Left kidney (tissue), 8 donors: ENCODE measurements at places on chromosomes 2 and 18. TPM values are rescaled to one million over a fixed set of nuclear protein-coding genes. Genes with fewer than 3 reads are reported as not detected.

The REG3A gene
- polyA plus RNA-seq, result not detected

The RBFA gene
- 45.0 TPM for polyA plus RNA-seq

The MROH2A gene
- 0.28 TPM for polyA plus RNA-seq

DNA sequence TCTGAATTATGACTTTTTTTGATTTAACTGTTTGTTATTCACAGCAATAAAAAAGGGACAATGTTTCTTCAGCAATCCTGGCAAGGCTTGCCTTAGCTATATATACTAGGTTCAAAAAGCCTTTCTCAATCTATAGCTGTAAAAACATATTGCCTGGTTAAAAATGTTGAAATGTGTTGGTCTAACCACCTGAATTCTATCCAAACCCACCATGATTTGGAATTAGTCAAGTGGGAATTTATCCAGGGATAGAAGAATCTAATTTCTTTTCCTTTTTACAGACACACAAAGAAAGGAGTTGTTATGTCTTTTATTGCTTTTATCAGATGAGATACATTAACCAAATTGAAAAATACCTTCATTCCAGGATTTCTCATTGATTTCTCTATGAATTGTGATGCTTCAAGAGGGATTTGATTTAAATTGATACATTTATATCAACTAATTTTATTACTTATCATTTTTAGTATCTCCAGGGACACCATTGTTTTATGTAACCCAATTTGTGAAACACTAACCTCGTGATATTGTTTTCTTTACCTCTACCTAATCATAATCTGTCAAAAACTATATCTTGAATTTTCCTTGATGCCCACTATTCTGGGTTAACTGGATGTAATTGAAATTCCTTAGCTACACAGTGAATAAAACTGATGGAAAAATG is 88.1 kb downstream of the LRP1B start:
- DNase-seq, result no peak

- no peak for DNase-seq
Observed at GRCh38 chr18:6994771-6995430, 122.7 kb downstream of the LAMA1 start.

- DNase-seq, result no peak
Observed at GRCh38 chr2:2660789-2661355, 329.8 kb upstream of the MYT1L start.

DNA sequence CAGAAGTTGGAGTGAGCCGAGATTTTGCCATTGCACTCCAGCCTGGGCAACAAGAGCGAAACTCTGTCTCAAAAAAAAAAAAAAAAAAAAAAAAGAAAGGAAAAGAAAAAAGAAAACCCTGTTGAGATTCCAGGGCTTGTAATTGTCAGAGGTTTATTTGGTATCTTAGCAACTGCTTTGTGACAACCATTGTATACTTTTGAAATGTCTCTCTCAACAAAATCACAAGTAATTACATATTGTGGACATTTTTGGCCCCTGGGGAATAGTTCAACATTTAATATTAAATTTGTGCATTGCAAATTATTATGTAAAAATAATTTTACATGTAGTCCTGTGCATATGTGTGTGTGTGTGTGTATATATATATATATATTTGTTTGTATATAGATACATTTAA is 270.8 kb downstream of the GALNT13 start:
- no peak for DNase-seq

DNA sequence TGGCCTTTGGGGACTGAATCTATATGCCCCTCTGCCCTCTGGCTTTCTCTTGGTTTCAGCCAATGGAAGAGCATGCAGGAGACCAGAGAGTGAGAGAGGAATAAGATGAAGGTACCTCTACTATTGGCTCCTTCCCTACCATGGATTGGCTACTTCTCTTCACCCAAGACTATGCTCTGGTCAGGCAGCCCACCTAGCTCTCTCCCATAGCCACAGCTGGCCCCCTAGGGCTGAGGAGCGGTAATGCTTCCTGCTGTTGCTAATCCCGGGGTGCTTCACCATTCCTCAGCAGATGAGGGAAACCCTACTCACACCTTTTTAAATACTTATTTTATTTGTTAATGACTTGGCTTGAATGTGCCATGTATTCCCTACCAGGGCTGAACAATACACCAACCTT is 142.4 kb downstream of the MREG start:
- no peak for DNase-seq
